ENCODE measurements at places on chromosomes 6 and 20.
A peak's percentile ranks its signal among the peaks of the same experiment; 100 is the strongest.

DNA sequence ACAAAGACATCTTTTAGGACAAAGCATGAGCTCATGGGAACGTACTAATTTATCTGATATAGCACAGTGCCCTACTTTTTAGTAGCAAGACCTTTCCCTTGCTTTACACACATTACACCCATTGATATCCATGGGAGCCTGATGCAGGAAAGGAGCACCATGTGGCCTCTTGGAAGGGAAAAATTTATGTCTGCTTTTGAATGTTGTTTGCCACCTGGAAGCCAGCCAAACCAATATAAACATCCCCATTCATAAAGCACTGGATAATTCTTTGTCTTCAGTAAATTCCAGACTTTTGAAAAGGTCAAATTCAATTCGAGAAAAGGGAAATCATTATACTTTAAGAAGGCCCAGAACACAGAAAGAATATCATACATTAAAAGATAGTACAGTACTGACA is 152.3 kb upstream of the BEND6 start:
- no peak for DNase-seq

GRCh38 chr6:168057836-168058235 is 21.2 kb downstream of the FRMD1 start:
- DNase-seq: no peak

DNA sequence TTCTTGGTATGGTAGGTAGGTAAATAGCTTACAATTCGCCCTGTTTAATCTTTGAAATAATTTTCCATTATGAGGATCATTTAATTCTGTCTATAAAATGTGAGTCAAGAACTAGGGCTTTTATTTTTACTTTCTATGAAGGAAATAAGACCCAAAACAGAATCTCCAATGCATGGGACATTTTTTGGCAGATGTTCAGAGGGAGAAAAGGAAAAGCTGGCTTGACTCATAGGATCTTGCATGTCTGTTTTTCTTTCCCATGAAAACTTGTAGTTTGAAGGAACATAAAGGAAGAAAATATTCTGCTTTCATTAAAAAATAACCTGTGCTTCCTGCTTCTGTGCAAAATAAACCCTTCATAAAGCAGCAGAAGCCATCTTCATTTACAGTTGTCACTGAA is 143.1 kb upstream of the INSM1 start:
- DNase-seq: no peak

DNA sequence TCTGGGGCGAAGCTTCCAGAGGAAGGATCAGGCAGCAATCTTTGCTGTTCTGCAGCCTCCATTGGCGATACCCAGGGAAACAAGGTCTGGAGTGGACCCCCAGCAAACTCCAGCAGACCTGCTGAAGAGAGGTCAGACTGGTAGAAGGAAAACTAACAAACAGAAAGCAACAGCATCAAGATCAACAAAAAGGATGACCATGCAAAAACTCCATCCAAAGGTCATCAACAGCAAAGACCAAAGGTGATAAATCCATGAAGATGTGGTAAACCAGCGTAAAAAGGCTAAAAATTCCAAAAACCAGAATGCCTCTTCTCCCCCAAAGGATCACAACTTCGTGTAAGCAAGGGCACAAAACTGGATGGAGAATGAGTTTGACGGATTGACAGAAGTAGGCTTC is 252.8 kb downstream of the PHF3 start:
- no peak for DNase-seq

DNA sequence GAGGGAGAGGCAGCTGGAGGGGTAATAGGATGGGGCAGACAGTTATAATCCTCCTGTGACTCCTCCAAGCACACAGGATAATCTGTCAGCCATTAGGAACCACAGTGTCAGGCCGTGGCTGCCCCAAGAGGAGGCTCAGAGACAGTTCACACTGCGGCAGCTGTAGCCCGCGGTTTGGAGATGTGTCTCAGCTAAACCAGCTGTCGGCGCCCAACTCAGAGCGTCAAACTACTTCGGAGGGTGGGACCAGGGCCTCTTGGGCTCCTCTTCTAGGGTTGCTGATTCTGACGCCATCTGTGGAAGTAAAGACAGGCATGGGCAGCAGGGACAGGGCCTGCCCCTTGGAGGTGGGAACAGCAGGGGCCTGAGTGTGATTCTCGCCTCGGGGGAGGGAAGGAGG is 309.8 kb downstream of the CDC5L start:
- no peak for DNase-seq

GRCh38 chr6:26104457-26105108 is 17.4 kb downstream of the HFE start:
- DNase-seq: no peak

DNA sequence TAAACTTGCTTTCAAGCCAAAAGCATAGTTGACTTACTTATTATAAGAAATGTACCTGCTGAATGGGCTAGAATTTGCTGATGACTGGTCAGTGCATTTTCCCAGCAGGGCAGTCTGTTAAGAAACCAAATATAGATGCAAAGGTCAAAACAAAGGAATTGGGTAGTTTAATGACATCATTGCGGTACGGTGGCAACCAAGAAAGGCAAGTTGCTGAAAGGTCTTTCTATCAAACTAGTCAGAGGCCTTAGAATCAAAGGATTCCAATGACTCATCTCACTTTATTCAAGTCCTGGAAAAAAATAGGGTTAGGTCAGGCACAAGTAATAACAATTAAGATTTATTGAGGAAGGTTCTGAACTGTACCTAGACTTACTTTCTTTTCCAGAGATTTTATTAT is 76.4 kb downstream of the KIZ start:
- DNase-seq: no peak

- DNase-seq: no peak
Measured at GRCh38 chr6:13810688-13811446, 3.5 kb downstream of the MCUR1 start.

GRCh38 chr6:28977341-28978132 is 27.6 kb downstream of the ZNF311 start:
- peak; percentile 67 for DNase-seq

- DNase-seq: no peak
Measured at GRCh38 chr6:51352506-51353029, 533.9 kb downstream of the TFAP2B start.

GRCh38 chr20:6663104-6663503 is 104.4 kb upstream of the BMP2 start:
- DNase-seq: no peak

- no peak for DNase-seq
Measured at GRCh38 chr20:50562262-50562701, 52.1 kb downstream of the PTPN1 start.

DNA sequence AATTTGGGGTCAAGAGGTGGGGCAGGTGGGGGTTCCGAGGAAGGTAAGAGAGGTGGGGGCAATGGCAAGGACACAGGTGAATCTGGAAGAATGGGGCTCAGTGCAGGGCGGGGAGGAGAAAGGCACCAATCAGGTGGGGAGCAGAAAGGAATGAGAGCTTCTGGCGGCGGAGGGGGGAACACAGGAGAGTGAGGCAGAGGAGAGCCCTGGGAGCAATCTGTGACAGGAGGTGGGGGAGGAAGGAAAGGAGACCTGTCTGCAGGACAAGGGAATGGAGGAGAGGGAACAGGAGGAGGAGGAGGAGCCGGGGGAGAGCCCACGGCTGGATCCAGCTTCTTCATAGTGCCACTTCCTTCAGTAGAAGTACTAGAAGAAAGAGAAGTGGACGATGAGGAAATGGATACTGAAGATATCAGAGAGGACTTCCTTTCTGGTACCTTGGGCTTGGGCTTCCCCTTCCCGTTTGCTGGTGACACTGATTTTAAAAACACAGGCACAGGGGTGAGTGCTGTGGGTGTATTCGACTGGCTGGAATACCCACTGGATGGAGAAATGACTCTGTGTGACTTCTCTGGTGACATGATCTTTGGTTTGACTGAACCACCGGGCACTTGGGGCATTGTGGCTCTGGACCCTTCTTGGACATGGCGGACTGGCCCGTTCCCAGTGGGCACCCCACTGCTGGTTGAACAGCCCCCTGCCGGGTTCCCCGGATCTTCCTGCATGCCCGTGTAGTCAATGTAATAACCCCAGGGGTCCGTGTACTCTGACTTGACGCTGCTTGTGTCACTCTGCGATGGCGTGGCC is 27.4 kb downstream of the HEBP2 start:
- peak; percentile 92 for DNase-seq

GRCh38 chr20:34528921-34529297 is 12.7 kb downstream of the DYNLRB1 start:
- no peak for DNase-seq

- peak; percentile 82 for DNase-seq
Measured at GRCh38 chr6:29792123-29793035, 35.2 kb upstream of the HLA-G start.

GRCh38 chr20:12535316-12535715 is 473.5 kb upstream of the SPTLC3 start:
- DNase-seq: no peak

DNA sequence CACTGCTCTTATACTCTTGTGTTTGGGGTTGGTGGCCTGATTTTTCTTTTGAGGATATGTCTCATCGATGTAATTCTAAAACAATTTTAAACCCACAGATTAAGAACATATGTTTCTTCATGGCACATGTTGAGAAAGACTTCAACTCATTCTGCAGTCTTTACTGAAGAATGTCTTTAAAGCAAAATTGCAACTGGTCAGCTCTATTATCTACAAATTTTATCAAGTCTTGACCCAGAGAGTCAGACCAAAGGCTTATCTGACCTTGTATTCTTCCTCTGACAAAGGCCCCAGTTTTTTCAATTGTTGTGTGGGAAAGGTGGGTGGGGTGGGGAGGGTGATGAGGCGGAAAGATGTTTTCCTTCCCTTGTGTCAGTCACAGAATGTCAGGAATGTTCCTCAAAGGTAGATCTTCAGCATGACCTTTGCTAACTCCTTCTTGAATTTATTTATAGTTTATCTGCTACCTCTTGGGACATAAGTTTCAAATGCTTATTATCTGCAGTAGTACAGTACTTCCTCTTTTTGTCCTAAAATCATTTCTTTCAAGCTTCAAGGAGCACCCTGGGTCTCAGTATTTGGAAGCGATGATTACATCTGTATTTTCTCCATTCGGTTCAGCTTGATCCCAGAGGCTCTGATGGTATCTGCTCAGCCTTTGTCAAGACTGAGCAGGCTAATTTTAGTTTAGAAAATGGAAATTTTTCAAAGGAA is 63.2 kb upstream of the TIAM2 start:
- no peak for DNase-seq

Measured in inflammatory macrophage (primary cell).